ENCODE measurements at places on chromosomes 11 and 22.

GRCh38 chr11:64458997-64459396, 100.0 kb downstream of the RPS6KA4 start:
- DNase-seq, result no peak

GRCh38 chr11:45551191-45551713, 114.2 kb downstream of the CHST1 start:
- no peak for DNase-seq

- DNase-seq, result no peak
These were observed 634.9 kb downstream of the METTL15 start for GRCh38 chr11:28743061-28743550.

DNA sequence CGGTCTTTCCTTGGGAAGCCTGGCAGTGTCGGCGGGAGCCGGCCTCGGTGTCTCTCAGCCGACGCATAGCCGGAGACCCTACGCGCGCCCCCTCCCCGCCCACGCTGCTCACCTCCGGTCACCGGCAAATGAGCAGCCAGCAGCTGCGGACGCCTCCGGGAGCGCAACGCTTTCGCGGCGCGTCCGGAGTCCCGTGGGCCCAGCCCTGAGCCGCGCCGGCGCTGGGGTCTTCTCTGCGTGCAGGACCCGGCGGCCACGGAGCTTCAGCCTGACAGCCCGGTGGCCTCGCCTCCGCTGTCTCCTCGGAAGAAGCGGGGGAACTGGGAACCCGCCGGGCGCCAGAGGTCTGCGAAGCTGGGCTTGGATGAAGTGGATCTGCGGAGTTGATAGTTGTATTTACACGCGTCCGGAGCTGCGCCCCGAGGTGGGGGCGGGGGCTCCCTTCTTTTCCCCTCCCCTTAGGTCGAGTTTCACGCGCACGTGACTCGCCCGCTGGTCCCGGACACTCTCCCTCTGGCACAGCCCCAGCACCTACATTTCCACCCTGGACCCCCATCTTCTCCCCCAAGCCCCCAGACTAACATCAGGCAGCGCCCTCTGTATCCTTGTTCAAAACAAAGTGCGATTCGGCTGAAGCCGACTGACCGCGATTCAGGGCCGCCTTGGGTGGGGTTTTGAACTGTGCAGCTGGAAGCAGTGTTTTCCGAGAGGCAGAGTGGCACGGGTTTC, at the start of gene SLC43A1:
Gene SLC43A1 (minus strand): TSS at position 371 of the 729 bp plus-strand sequence. CDS start 1,591 bp downstream, outside the sequence.
- DNase-seq, result no peak

- DNase-seq, result no peak
These were observed 4.7 kb downstream of the SCYL1 start for GRCh38 chr11:65529475-65530156.

GRCh38 chr22:23398701-23399366, 181.3 kb downstream of the IGLL1 start:
- DNase-seq, result no peak

DNA sequence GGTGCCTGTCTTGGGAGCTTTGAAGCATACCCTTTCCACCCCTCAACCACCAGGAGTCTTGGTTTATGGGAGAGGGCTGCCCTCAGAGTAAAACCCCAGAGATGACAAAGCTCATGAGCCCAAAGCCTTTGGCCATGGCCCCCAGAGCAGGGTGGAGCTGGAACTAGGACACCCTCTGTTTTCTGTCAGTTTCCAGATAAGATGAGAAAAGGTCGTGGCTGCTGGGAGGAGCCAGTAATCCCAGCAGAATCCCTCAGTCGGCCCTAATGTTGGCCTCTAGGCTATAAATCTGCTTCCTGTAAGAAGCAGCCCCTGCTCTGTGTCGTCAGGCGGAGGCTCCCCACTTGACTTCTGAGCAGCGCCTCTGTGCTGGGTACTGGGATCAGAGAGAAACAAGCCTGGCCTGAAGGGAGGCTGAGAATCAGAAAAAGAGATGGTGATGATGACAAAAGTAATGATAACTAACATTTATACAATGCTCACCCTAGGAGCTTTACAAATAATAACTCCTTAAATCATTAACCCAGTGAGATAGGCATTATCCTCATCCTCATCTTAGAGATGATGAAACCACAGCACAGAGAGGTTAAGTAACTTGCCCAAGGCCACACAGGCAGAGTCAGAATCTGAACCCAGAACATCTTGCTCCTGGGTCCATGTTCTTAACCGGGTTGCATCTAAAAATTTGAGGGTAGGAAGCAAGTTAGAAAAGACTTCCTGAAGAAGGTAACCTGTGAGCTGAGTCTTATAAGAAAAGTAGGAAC, 471.4 kb downstream of the SOX6 start:
- DNase-seq, result no peak

DNA sequence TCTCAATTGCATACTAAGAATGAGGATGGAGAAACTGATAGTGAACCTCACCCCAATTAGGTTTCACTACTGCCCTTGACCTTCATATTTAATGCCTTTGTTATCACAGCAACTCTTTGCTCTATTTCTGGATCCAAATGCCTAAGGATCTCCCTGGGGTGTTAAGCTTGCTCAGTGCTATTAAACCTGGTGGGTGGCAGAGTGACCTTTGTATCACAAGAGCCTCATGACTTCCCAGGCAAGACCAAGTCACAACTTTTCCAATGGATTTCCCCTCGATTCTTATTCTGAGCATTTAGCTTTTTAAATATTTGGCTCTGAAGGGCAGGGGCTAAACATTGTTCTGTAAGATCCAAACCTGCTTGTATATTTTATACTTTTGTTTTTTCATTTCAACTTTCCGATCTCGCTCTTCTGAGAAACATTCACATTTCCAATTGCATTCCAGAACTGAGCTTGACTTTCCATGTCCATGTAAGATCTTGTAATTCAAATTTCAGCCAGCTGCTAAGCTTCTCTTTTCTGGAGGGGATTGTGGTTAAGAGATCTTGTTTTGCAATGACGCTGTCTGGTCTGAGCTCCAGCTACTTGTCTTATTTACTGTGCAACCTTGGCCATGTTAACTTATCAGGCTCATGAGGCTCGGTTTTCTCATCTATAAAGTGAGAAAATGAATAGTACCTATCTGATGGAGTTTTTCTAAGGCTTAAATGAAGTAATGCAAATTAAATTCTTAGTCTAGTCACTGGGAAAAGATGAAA, 6.4 kb upstream of the EHF start:
- no peak for DNase-seq

DNA sequence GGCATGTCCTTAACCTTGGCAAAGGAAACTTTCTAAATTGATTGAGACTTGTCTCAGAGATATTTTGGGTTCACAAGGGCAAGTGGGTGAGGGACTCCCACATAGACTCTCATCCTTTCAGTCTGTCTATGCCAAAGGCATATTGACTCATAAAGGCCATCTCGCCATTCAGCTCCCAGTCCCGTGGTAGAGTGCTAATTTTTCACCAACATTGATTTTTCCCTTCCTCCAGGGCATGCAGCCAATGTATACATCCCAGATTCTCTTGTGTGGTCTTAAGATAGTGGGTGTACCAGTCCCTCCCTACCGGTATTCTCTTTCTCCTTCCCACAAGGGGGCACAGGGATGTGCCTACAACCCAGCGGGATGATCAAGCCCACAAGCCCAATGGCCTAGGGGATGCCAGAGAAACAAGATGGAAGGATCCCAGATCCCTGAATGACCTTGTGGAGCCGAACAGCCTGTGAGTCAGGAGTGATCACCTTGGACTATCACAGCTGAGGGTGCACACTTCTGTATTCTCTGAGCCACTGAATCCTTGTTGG, 7.9 kb downstream of the C11orf96 start:
- DNase-seq, result no peak

Data from stimulated activated CD8-positive, alpha-beta memory T cell treated with anti-CD3 and anti-CD28 coated beads, Interleukin-15, amount 100 ng/mL, for 1 hour (primary cell).